IMR-90 (cell line): ENCODE measurements at places on chromosomes 7 and 10.
A peak's percentile ranks its signal among the peaks of the same experiment; 100 is the strongest.

DNA sequence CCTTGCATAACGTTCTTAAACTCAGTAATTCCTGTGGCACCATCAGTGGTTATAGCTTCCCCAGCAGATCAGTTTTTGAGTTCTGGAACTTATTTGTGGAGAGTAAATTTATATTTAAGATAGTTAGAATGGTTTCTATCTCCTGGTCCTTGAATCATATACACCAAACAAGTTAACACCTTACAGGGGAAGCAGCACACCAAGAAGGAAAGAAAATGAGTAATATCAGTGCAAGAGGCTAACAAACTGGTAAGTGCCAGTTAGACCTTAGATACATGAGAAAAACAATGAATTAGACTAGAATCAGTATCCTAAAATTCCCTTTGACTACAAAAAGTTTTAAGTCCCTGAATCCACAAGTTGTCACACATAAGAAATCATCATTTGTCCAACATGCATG is 54.2 kb downstream of the ABI1 start:
- no peak for DNase-seq

GRCh38 chr7:11698384-11698871 is 133.6 kb downstream of the THSD7A start:
- DNase-seq: no peak

DNA sequence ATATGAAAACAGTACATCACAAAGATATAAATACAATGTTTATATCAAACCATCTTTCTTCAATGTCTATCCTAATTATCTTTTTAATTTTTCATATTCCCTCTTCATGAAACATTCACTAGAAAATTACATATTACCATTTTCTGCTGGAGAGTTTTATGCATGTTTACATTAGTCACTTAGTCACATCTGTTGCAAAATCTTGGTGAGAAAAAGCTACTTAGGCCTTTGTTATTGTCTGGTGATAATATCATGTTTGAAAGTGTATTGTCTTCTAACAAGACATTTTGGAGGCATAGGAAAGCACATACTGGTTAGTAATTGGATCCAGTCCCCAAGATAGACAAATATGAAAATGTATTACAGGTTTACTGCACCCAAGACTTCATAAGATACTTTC is 163.6 kb downstream of the GNAI1 start:
- peak; percentile 26 for DNase-seq

- DNase-seq: peak; percentile 61
Observed at GRCh38 chr10:60896810-60897209, 47.2 kb downstream of the RHOBTB1 start.

GRCh38 chr10:42997151-42997848 is 79.6 kb upstream of the RET start:
- no peak for DNase-seq

DNA sequence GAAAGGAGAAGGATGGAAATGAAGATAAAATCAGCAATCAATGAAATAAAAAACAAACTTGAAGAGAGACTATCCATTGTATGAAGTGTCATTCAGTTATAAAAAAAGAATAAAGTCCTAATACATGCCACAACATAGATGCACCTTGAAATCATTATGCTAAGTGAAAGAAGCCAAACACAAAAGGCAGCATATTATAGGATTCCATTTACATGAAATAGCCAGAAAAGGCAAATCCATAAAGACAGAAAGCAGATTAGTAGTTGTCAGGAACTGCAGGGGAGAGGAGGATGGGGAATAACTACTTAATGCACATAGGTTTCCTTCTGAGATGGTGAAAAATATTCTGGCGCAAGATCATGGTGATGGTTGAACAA is 6.6 kb upstream of the PON1 start:
- DNase-seq: no peak

DNA sequence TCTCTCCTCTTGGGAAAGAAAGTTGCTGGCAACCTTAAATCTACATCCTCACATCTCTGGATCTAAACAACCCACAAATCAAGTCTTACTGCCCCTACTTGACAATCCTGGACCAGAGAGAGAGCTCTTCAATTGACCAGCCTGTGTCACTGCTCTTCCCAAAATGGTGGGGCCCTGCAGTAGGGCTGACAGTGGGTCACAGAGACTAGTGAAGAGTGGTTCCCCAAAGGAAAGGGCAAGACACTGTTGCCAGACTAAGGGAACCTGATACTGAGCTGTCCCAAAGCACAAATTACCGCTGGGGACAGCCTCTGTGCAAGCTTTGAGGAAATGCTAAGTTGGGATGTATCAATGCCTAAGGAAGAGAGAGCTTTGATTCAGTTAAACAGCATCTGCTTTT is 4.5 kb upstream of the GPRIN2 start:
- DNase-seq: no peak

DNA sequence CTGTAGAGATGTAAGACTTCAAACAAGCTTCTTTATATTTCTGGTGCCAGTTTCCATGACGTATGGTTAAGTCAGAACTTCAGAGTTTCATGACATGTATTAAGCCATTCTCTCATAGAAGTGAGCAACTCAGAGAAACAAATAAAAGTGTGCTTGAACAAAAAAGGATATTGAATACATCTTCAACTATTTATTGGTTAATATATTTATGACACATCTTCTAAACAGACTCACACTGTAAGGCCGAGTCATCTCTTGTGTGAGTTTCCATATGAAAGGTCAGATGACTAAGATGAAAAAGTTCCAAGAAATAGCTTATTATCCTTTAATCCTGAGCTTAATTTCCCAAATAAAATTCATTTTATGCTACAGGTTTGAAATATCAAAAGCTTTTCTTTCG is 105.5 kb upstream of the CSTF2T start:
- peak; percentile 84 for DNase-seq

GRCh38 chr7:105238198-105238765 is 150.4 kb downstream of the SRPK2 start:
- no peak for DNase-seq

- peak; percentile 55 for DNase-seq
Observed at GRCh38 chr7:106480161-106480579, 180.8 kb downstream of the CCDC71L start.

DNA sequence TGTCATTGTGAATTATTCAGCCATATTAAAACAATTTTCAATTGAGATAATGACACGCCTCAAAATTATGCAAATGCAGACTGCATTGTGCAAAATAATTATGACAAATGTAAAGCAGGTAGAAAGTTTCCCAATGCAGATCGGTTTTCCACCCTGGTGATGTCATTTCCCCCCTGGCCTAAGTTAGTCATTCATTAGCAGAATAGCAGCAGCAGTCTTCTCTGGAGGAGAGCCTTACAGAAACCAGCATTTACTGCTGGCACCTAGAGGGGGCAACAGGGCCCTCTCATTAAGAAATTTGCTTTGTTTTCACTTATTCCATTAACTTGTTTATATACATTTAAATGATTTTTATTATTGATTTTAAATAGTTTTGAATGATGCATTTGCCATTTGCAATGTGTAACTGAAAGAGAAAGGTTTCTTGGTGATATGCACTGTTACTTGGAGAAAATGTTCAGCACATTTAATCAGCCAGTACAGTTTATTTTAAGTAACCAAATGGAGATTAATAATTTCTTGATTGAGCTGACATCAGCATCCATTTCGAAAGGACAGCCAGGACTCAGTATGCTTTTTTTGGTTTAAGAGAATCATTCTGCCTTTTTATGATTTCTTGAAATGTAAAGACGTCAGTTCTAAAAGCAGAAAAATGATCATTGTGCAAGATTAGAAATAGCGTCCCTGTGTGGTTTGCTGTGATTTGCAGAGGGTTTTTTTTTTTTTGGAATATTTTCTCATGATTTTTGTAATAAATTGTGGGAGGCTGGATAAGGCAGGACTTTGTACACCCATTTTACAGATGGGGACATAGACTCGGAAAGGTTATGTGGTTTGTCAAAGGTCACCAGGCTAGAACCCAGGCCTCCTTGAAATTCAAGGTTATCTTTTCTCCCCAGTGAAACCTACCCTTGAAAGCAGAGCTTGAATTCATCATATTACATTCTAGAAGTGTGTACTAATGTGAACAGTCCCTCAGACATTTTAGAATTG is 3.5 kb downstream of the ARID5B start:
- DNase-seq: peak; percentile 80

DNA sequence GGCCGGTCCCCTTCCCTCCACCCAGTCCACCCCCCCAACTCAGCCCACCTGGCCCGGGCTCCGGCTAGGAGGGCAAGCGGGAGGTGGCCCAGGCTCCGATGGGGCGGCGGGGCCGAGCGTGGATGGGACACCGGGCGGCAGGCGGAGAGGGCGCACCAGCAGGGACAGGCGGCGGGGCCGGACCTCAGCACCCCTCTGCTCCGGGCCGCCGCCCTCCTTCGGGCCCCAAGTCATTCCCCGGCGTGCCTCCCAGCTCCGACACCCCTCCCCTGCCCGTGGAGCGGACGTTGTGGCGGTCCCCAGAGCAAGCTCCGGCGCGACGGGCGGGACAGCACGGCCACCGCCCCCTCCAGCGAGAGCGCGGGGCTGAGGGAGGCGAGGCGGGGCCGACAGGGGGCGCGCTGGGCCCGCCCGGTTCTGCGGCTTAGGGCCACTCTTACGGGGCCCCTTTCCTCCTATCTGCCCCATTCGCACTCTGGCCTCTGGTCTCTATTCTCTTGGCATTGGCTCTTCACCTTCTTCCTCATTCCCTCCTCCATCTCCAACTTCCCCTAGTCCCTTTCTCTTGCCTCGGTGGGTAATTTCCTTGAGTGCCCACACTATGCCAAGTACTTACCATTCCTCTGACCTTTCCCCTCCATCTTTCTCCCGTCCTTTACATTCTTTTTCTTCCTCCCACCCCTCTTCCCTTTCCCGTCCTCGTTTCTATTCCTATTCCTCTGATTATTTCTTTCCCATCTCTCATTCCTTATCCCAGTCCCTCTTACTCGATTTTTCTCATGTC is 701 bp upstream of the GBX1 start:
- no peak for DNase-seq

- no peak for DNase-seq
Observed at GRCh38 chr10:35150308-35150707, 23.7 kb downstream of the CREM start.

- no peak for DNase-seq
Observed at GRCh38 chr10:110860576-110861241, 11.0 kb upstream of the PDCD4 start.

GRCh38 chr7:361680-362401 is 71.9 kb downstream of the FOXL3 start:
- no peak for DNase-seq

DNA sequence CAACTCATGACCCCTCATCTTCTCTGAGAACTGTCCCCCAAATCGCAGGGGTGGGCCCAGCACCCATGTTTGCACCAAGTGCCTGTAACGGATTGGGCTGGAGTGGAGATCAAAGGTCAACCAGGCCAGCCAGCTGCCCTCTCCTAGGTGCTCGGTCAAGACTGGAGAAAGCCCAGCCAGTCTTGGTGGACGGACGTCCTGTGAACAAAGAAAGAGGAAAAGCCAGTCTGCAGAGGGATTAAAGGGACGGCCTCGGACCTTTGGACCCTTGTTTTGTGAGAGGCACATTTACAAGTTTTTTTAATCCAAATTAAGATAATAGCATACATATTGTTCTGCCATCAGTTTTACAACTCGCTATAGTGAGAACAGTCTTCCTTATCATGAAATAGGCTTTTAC is 31.7 kb upstream of the GALNTL5 start:
- DNase-seq: no peak

DNA sequence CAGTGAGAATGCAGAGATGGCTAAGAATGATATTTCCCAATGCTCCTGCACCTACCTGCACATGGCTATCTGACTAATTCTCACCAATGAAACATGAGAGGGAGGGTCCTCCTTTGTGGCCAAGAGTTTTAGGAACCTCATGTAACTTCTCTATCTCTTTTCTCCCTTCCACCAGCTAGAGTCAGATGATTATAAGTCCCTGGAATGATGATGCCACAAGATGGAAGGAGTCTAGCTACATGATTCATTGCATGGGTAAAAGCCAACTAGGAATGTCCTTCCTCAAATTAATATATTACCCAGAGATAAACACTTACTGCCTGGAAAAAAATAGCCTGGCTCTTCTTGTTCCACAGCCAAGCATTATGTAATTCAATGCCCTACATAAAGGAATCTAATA is 55.1 kb upstream of the AASS start:
- no peak for DNase-seq

- DNase-seq: no peak
Observed at GRCh38 chr10:104766341-104766740, 125.3 kb downstream of the SORCS3 start.

- peak; percentile 20 for DNase-seq
Observed at GRCh38 chr10:33955676-33956075, 621.2 kb upstream of the NRP1 start.

DNA sequence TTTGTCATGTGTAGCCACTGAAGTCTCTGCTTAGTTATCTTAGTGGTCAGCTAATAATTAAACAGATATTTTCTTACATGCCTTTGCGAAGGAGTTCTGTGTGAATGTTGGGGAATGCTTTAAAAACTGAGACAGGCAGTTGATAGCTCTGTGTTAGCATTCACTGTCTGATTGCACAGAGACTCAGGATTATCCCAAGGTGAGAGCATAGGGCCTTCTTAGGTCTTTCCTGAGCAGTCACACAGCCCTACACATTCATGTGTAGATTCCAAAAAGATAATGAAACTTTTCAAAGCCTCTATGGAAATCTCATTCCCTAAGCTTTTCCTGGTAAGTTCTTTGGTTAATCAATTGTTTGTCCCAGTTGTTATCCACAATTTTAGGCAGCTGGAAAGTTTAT is 67.7 kb downstream of the CASD1 start:
- DNase-seq: no peak

DNA sequence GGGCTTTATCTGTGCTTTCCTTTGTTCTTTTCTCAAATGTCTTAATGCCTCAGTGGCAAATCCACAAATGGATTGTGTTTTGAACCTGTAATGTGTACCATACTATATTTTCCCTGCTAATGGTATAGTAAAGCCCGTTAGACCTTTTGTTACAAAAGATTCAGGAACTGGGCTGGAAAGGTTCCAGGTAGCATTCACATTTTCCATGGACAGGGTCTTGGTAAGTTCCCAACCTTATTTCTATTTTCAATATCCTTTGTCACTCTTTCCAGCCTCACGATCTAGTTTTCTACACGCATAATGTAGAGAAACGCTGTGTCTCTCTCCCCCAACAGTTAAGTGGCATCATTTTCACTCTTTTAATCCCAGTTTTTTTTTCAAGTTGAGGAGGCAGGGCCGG is 153.0 kb downstream of the PLCE1 start:
- no peak for DNase-seq
